ENCODE measurements at places on chromosomes 12 and 14.

GRCh38 chr12:96227365-96228106, 33.4 kb downstream of the ELK3 start:
- DNase-seq, result no peak

- peak; percentile 91 for DNase-seq
These were observed 26.5 kb upstream of the TAMALIN start for GRCh38 chr12:51980051-51980808.

GRCh38 chr12:91185421-91185820, 2.8 kb upstream of the DCN start:
- DNase-seq, result no peak

GRCh38 chr14:93940437-93940836, 13.3 kb downstream of the FAM181A start:
- DNase-seq, result no peak

GRCh38 chr12:19437996-19438395, 1.3 kb upstream of the AEBP2 start:
- DNase-seq, result no peak

DNA sequence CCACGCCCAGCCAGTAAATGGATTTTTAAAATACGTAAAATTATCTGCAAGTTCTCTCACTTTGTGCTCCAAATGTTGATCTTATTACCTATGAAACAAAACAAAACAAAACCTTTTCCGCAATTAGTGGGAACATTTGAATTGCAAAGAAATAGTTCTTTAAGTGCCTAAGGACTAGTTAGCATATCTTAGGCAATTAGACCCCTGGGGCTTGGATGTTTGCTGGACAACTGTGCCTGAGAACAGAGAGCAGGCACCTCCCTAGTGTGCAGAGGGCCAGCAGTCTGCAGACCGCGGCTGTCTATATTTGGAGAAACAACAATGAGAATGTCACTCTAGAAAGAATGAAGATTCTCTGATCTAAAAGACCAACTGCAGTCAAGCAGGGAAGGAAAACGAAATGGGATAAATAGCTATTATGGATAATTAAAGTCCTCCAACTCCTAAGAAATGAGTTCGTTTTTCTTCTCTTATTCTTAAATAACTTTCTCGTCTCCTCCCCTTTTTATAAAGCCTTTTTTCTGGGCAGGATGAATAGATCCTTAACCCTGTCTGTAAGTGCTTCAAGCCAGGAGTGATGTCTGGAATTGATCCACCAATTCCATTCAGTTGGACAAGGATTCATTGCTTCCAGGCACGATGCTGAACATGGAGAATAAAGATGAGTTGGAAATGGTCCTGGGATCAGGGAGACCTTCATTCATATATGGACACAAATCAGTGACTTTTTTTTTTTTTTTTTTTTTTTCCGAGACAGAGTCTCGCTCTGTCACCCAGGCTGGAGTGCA, 16.2 kb downstream of the SLC17A8 start:
- DNase-seq, result no peak

DNA sequence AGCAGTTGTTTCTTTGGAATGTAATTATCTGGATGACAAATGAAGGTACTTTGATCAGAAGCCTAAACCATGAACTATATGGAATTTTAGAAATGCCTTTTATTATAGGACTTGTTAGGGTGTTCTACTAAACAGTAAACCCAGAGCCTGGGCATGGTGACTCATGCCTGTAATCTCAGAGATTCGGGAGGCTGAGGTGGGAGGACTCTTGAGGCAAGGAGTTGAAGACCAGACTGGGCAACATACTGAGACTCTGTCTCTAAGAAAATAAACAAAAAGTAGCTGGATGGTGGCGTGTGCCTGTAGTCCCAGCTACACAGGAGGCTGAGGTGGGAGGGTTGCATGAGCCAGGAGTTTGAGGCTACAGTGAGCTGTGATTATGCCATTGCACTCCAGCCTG, 23.9 kb downstream of the PALS1 start:
- DNase-seq, result no peak

GRCh38 chr14:73293782-73294781, 56.8 kb downstream of the PAPLN start:
- DNase-seq, result no peak

GRCh38 chr14:95522556-95522955, 6.1 kb upstream of the SYNE3 start:
- no peak for DNase-seq

GRCh38 chr12:128245905-128246304, 21.1 kb upstream of the TMEM132C start:
- DNase-seq, result no peak

Data from GM03348 (cell line).